Naive B cell (primary cell): ENCODE measurements at places on chromosomes 1 and 21. TPM values are rescaled to one million over a fixed set of nuclear protein-coding genes. Genes with fewer than 3 reads are reported as not detected.

Gene G0S2
- not detected for polyA plus RNA-seq

Gene ANGPTL3
- polyA plus RNA-seq, result not detected

Gene KRTAP20-4
- not detected for polyA plus RNA-seq

Gene HSD3B2
- polyA plus RNA-seq, result not detected

Gene RGS7
- polyA plus RNA-seq, result 2.6 TPM

Gene TFF1
- not detected for polyA plus RNA-seq

Gene LAMC1
- 11.7 TPM for polyA plus RNA-seq

Gene SYTL1
- 110 TPM for polyA plus RNA-seq

- DNase-seq, result peak; percentile 24
- no peak overlapping the region for H3K4me3 ChIP-seq
- peaks cover under 1% of the 10 kb centered on the region for H3K36me3 ChIP-seq
- no peak overlapping the region for H3K27ac ChIP-seq
- peaks cover 6% of the 10 kb centered on the region for H3K4me1 ChIP-seq
Observed at GRCh38 chr1:166479052-166479631, 312.3 kb upstream of the FAM78B start.

- no peaks in the 10 kb centered on the region for H3K27me3 ChIP-seq
- no peak overlapping the region for H3K4me3 ChIP-seq
- H3K36me3 ChIP-seq, result no peaks in the 10 kb centered on the region
- no peak overlapping the region for H3K27ac ChIP-seq
Observed at GRCh38 chr1:117567976-117568375, 37.9 kb upstream of the TENT5C start.

- peaks cover 5% of the 10 kb centered on the region for H3K27me3 ChIP-seq
- H3K4me3 ChIP-seq, result no peak overlapping the region
- no peaks in the 10 kb centered on the region for H3K4me1 ChIP-seq
- H3K36me3 ChIP-seq, result no peaks in the 10 kb centered on the region
- H3K27ac ChIP-seq, result no peak overlapping the region
- DNase-seq, result no peak
Observed at GRCh38 chr1:219692981-219693380, 80.1 kb upstream of the ZC3H11B start.

- peaks cover 45% of the 10 kb centered on the region for H3K4me1 ChIP-seq
- H3K27ac ChIP-seq, result peak overlapping the region; percentile 100
- H3K4me3 ChIP-seq, result peak overlapping the region; percentile 98
- H3K27me3 ChIP-seq, result no peaks in the 10 kb centered on the region
Observed at GRCh38 chr21:37365517-37366481, 774 bp upstream of the DYRK1A start.

DNA sequence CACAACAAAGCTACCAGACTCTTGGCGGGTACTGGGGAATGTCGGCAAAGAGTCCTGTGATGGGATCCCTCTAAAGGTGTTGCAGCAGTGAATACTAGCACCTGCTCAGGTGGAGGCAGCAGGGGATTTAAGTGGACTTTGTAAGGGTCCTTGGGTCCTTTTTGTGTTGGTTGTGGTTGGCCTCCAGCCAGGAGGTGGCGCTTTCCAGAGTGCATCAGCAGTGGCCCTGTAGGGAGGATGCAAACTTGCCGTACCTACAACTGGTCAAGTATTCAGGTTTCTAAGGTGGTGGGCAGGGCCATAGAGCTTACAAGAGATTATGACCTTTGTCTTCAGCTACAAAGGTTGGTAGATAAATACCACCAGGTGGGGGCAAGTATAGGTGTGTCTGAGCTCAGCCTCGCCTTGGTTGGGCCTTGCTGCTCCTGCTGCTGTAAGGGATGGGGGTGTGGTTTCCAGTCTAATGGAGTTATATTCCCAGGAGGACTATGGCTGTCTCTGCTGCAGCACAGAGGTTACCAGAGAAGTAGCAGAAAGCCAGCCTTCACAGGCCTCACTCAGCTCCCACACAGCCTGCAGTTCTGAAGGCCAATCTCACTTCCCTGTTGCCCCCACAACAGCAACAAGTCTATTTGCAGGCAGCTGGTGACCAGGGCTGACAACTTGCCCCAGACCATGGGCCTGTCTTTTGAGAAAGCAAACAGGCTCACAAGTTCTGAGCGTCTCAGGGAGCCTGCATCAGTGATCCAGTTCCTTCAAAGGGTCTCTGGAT is 7.3 kb downstream of the OR2M5 start:
- H3K4me3 ChIP-seq, result no peak overlapping the region
- H3K27ac ChIP-seq, result peak overlapping the region; percentile 49
- DNase-seq, result no peak
- no peaks in the 10 kb centered on the region for H3K27me3 ChIP-seq
- peaks cover 8% of the 10 kb centered on the region for H3K36me3 ChIP-seq
- H3K4me1 ChIP-seq, result peaks cover 5% of the 10 kb centered on the region

DNA sequence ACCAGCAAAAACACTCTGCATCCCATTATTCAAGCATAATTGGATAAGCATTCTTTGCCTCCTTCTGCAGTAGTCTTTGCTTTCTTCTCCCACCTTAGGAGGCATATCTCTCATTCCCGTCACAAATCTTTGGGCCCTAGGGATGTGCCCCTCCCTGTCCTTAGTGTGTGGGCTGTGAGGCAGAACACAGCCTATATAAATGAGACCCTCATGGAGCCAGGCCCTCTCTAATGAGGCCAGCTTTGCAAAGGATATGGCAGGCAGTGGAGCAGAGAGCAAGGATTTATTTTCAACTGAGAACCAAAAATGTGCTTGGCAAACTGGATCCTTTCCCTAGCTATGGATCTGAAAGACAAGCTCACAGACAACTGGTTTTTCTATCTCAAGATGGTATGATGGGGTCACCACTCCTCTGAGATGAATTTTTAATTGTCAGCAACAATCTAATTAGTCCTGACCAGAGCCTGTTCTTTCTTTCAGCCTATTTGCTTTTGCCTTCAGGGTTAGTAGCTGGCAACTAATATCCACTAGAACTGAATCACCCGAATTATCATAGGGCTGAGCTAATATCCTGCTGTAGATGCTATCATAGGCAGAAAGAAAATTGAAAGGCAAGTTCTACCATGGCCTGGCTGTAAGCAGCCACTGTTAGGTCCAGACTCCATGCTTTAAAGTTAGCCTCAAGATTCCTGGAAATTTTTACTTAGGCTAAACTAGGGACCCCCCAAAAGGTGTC is 134.2 kb downstream of the SYT2 start:
- H3K4me3 ChIP-seq, result no peak overlapping the region
- H3K27me3 ChIP-seq, result no peaks in the 10 kb centered on the region
- no peak overlapping the region for H3K27ac ChIP-seq

DNA sequence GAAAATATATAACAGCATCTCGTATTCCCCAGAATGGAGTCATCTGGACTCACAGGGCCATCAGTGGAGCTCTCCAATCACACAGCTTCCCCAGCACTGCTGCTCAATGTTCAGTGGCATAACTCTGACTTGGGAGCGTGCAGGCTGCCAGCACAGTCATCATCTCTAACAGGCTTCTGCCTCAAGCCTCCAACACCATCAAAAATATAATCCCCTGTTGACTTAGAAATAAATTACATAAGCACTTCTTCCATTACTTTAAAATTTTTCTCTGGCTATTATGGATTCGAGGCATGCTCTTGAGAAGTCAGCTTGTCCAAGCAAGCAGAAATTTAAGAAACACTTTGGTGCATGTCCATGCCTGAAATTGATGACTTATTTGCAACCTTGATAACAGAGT is 6.2 kb downstream of the DUSP23 start:
- peaks cover 5% of the 10 kb centered on the region for H3K27me3 ChIP-seq
- H3K36me3 ChIP-seq, result no peaks in the 10 kb centered on the region
- DNase-seq, result no peak
- H3K4me3 ChIP-seq, result no peak overlapping the region

DNA sequence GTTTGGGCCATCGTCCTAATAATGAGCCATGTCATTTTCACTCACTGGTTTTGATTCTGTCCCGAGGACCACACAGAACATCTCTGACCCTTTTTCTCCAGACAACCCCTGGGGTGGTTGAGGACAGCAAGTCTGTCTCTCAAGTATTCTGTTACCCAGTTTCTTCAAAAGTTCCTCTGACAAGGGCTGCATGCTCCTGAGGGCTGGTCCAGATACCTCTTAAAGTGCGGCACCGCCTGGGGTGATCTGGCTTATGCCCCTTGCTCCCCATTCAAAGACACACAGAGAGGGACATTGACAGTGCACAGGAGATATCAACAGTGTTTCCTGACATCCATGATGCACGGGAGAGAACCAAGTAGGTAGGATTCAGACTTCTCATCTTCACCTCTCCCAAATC is 132.9 kb upstream of the EDN2 start:
- peaks cover 5% of the 10 kb centered on the region for H3K36me3 ChIP-seq
- H3K27me3 ChIP-seq, result no peaks in the 10 kb centered on the region
- H3K4me1 ChIP-seq, result peaks cover 21% of the 10 kb centered on the region

DNA sequence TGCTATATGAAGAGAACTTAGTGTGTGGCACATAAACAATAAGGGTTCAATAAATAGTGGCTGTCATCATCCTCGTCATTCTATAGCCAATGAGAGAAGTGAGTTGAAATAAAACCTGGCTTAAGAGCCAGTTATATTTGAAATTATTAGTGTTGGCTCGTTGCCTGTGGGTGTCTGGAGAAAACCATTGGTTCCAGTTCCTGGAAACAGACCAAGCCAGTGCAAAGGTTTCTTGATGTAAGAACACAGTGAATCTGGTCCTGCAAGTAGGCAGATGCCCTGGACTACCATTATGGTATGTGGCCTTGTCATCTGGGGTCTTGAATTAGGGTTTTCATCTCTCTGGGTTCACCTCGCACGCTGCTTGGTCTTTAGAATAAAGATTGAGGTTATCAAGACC is 43.3 kb downstream of the URB2 start:
- no peaks in the 10 kb centered on the region for H3K27me3 ChIP-seq
- H3K27ac ChIP-seq, result no peak overlapping the region
- no peaks in the 10 kb centered on the region for H3K4me1 ChIP-seq
- no peak for DNase-seq
- H3K36me3 ChIP-seq, result no peaks in the 10 kb centered on the region

DNA sequence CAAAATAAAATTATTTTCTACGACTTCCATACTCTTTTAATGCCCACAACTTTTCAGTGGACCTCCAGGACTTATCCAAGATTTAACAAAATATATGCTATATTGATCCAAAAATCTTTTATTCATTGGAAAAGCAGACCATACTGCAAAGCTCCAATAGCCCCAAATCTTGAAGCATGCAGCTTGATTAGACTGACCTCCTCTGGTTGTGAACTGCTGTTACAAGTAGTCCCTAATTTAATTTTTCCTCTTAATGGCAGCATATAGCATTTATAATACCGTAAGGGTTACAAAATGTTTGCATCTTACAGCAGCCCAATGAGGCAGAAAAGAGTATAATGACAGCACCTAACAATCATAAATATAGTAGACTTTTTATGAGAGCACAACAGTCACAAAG is 49.8 kb downstream of the TPR start:
- H3K27ac ChIP-seq, result no peak overlapping the region
- H3K36me3 ChIP-seq, result peaks cover 32% of the 10 kb centered on the region
- H3K27me3 ChIP-seq, result no peaks in the 10 kb centered on the region
- H3K4me1 ChIP-seq, result no peaks in the 10 kb centered on the region
- no peak overlapping the region for H3K4me3 ChIP-seq

- DNase-seq, result no peak
- no peaks in the 10 kb centered on the region for H3K27me3 ChIP-seq
- H3K36me3 ChIP-seq, result no peaks in the 10 kb centered on the region
- no peak overlapping the region for H3K4me3 ChIP-seq
Observed at GRCh38 chr1:30774550-30775432, 17.2 kb upstream of the LAPTM5 start.

GRCh38 chr21:16357994-16358393 is 628.2 kb downstream of the USP25 start:
- DNase-seq, result no peak
- H3K27me3 ChIP-seq, result no peaks in the 10 kb centered on the region
- H3K4me3 ChIP-seq, result no peak overlapping the region
- no peaks in the 10 kb centered on the region for H3K4me1 ChIP-seq
- no peaks in the 10 kb centered on the region for H3K36me3 ChIP-seq
- no peak overlapping the region for H3K27ac ChIP-seq

DNA sequence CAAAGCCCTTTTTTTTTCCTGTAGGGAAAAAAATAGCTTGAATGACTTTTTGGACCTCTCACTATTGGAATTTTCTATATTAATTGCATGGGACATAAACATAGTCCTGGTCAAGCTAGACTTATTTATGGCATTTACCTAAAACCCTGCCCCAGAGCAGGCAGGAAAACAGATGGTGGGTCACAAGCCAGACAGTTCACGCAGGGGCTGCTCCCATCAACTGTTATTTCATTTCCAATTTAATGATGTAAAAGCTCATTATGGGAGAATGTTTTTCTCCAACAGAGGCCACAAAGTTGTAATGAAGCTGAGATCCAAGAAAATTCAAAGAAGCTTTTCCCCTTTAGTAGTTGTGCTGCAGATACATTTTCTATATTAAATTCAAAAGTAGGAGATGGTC is 99.2 kb downstream of the SGIP1 start:
- peaks cover 13% of the 10 kb centered on the region for H3K27me3 ChIP-seq
- no peaks in the 10 kb centered on the region for H3K4me1 ChIP-seq
- H3K4me3 ChIP-seq, result no peak overlapping the region

GRCh38 chr1:108817811-108818210 is 39.1 kb downstream of the AKNAD1 start:
- H3K36me3 ChIP-seq, result no peaks in the 10 kb centered on the region
- no peaks in the 10 kb centered on the region for H3K27me3 ChIP-seq
- no peak overlapping the region for H3K27ac ChIP-seq

DNA sequence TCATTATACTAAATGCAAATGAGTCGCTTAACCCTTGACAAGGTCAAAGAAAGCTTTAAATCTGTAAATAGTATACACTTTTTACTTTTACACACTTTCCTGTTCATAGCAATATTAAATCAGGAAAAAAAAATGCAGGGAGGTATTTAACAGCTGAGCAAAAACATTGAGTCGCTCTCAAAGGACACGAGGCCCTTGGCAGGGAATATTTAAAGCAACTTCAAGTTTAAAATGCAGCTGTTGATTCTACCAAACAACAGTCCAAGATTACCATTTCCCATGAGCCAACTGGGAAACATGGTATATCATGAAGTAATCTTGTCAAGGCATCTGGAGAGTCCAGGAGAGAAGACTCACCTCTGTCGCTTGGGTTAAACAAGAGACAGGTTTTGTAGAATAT is 62.7 kb downstream of the CAPN2 start:
- no peak overlapping the region for H3K4me3 ChIP-seq
- DNase-seq, result no peak
- H3K4me1 ChIP-seq, result no peaks in the 10 kb centered on the region
- no peaks in the 10 kb centered on the region for H3K27me3 ChIP-seq
- H3K36me3 ChIP-seq, result peaks cover 15% of the 10 kb centered on the region

GRCh38 chr1:37448185-37448584 is 26.2 kb upstream of the ZC3H12A start:
- H3K4me3 ChIP-seq, result no peak overlapping the region
- peaks cover 9% of the 10 kb centered on the region for H3K4me1 ChIP-seq
- H3K36me3 ChIP-seq, result no peaks in the 10 kb centered on the region
- peaks cover 16% of the 10 kb centered on the region for H3K27me3 ChIP-seq
